ENCODE measurements at places on chromosomes 3 and 15.
A peak's percentile ranks its signal among the peaks of the same experiment; 100 is the strongest.

DNA sequence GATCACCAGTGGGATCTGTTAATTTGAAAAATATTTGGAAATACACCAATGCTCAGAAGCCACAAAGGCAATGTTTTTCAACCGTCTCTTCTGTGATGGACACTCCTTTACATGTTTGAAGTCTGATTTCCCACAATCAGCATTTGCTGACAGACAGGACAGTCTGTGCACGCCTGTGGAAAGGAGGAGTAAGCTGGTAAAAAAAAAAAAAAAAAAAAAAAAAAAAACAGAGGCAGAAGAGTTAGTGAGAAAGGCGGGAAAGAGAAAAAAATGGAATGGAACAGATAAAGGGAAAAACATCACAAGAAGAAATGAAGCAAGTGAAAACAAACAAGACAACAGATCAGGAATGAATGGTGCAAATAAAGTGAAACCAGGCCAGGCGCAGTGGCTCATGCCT, 35.0 kb downstream of the PRTG start:
- DNase-seq, result no peak

GRCh38 chr15:88621789-88622604, 857 bp downstream of the AEN start:
- DNase-seq, result peak; percentile 38

- DNase-seq, result no peak
Measured at GRCh38 chr3:21876782-21877181, 125.8 kb upstream of the ZNF385D start.

DNA sequence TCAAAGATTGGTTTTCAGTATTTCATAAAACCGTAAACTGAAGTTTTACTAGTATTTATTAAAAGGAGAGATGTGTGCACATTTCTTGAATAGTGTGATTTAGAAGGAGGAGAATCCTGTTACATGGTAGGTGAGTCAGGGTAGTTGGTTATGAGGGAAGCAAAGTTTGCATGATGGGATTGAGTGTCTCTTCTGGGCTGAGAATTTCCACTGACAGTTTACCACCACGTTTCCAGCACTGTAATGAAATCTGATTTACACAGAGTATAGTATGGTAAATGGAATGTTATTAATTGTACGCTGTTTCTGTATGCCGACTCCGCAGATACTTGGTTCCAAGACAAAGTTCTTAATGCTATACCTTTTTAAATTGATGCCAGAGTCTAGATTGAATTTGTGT, 1.6 kb downstream of the NECTIN3 start:
- no peak for DNase-seq

DNA sequence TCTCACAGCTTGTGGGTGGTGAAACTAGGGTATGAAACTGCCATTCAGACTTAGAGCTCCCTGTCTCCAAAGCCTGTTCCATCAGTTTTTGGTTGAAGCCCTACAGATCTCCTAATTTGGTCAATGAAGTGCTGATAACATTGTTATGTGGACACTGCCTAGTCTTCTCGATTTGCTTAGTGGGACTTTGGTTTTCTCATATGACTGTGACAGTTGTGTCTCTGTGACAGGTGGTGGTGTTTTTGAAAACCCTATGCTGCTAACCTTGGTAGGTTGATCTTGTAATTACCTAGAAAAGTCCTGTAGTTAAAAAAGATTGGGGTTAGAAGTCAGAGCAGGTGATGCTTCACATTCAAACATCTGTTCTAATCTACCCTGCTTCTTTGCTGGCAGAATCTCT, 9.2 kb downstream of the PPM1L start:
- DNase-seq, result no peak

DNA sequence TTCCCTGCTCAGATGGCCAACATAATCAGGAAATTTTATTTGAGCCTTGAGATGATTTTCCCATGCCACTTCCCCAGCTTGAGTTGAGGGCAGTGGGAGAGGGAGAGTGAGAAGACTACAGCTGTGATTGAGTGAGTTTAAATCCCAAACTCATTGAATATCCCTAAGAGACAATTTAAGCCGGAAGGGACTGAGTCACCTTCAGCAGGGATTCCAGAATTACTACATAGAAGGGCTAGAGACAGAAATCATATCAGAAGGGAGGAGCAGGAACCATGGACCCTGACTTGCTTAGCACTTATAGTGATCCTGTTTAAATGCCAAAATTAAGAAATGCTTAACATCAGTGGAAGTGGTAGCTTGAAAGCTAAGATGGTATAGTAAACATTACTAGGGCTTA, 312.2 kb upstream of the SLCO3A1 start:
- no peak for DNase-seq

DNA sequence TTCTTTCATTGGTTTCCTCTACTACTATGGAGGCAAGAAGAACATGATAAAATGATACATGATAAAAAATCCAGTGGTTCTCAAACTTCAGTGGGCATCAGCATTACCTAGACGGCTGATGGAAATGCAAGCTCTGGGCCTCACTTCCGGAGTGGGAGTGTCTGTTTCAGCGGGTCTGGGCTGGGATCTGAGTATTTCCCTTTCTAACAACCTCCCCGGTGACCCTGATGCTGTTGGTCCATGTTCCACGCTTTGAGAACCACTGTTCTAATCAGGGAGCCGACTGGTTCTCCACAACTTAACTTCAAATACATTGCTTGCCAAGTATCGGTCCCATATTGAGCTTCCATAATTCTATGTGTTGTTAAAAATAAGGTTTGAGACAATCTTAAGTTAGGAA, 712.3 kb upstream of the LMCD1 start:
- no peak for DNase-seq

- no peak for DNase-seq
Measured at GRCh38 chr3:165522386-165522785, 314.8 kb downstream of the BCHE start.

GRCh38 chr15:27671819-27672437, 427.2 kb downstream of the OCA2 start:
- DNase-seq, result no peak

DNA sequence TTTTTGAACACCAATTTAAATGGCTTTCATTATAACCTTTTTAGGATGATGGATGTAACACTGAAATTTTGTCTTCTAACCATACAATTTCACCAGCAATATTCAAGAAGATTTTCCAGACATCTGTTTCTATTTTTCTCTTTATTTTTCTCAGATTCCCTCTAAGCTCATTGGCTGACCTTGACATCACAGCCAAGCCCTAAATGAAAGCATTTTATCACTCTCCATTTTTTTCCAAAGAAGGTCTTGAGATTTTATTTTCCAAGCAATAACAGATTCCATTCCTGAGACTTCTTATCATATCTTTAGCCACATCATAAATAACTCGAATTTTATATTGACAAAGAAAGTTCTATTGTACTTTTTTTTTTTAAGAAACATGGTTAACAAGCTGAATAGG, 392.6 kb upstream of the THBS1 start:
- DNase-seq, result no peak

- no peak for DNase-seq
Measured at GRCh38 chr15:63877713-63878271, 44.0 kb upstream of the HERC1 start.

- peak; percentile 1 for DNase-seq
Measured at GRCh38 chr3:153903430-153903829, 217.8 kb upstream of the ARHGEF26 start.

- DNase-seq, result no peak
Measured at GRCh38 chr15:75230016-75230343, 28.2 kb upstream of the GOLGA6C start.

- no peak for DNase-seq
Measured at GRCh38 chr3:98750276-98750919, 12.7 kb upstream of the ST3GAL6 start.

- DNase-seq, result no peak
Measured at GRCh38 chr3:132311316-132311715, 5.9 kb upstream of the ACP3 start.

GRCh38 chr3:130699765-130700164, 46.9 kb downstream of the PIK3R4 start:
- DNase-seq, result no peak

DNA sequence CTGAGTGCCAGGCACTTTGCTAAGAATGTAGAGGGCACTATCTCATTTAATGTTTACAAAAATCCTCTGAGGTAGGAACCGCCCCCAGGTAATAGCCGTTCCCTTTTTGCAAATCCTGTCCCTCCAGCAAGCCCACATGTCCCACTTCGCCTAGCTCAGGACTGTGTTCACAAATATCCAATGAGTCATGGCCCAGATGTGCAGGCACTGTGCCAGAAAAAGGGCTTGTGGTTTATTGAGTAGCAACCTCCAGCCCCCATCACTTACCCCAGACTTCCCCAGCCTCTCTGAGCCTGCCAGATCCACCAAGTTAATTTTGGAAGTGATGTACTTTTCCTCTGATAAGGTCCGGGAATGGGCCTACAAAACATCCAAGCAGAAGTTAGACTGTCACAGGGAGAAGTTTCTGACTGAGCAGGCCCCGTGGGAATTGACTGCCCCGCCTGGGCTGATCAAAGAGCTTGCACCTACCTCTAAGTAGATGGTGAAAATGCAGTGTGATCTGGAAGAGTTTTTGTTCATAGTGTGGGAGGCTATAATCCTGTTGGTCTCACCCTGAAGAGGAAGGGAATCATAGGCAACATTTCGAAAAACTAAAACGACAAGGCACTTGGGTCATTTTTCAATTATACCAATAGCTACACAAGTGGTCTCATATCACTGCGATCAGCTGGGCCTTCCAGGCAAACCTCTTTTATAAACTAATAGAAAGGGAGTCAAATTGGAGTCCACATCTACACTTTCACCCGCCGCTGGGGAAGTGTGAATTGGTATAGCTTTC, 15.7 kb downstream of the KIF9 start:
- DNase-seq, result peak; percentile 21

DNA sequence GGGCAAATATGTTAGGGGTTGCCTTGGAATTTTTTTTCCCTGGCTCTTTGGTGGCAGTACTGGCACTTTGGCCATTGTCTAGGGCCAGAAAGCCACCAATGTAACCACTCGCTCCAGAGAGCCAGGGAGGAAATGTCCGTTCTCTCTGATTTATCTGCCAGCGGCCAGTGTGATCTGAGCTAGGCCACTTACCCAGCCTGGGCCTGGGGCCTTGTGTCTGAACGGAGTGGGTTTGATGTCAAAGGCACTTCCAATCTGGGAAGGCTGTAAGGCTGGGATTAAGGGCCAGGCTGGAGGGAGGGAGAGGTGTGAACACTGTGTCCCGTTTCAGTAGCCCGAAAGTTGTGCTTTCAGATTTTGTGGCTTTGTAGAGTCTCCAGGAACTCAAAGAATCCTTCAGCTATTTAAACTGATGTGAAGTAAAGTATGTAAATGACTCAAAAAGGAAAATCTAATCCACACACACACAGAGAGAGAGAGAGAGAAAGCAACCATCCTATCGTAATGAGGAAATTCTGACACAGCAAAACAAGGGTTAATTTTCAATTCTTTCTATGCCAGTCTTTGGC, 271.0 kb downstream of the PDZRN3 start:
- no peak for DNase-seq

DNA sequence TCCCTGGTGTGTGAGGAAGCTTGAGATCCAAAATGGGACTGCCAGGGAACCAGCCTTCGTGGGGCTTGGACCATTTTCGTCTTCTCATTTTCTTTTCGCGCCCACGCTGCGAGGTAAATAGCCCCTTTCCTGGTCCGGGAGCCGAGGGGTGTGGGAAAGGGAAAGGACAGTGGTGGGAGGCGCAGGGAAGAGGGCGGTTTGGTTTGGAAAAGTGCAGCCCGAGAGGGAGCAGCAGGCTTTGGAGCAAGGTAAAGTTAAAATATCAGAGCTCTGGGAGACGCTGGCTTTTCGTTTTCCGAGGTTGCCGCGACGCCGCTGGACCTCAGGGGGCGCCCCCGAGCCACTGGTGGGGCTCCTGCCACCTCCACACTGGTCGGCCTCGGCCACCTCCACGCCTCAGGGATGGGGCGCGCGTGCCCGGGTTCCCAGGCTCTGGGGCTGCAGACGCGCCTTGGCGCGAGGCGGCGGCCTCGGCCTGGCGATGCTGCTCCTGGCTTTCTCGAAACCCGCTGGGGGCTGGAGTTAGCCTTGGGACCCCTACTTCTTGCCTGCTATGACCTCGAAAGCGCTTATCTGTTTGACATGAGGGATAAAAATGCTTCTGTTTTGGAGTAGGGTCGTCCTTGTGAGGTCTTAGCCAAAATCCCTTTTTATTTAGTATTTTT, 3.2 kb downstream of the PTPRG start:
- no peak for DNase-seq

DNA sequence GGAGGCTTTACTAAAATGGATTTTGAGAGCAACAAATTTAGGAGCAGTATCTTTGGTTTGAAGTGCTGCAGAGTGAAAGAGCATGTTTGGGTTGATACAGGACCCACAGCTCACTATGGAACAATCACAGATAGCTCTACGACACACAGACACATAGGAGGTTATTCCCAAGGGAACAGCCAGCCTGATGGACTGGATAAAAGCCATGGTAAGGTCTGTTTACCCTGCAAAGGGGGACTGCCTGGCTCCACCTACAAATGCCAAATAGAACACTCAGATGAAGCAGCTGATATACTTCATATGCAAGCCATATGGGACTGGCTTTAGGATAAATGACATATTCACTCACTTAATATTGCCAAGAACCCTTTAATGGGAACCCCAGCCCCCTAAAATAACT, 75.4 kb downstream of the CDC25A start:
- DNase-seq, result no peak

GRCh38 chr15:70964686-70965085, 72.1 kb downstream of the LRRC49 start:
- DNase-seq, result no peak

GRCh38 chr3:54046641-54047214, 75.6 kb upstream of the CACNA2D3 start:
- DNase-seq, result no peak

DNA sequence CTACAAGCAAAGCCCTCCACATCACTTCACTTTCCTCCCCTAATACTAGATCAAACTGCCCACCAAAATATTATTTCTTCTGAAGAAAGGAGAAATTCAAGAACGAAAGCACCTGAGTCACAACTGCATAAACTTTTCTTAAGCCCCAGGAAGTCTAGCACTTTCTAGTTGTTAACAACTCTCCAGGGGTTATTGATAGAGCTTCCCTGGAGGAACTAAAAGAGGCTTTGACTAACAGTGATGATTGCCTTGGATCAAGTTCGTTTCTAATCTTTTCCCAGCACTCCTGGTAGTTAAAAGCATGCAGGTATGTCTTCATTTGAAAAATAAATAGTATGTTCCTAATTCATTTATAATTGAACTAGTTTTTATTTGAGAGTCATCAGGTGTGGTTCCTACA, 917.0 kb downstream of the TUSC7 start:
- no peak for DNase-seq

GRCh38 chr3:44521721-44522120, 33.3 kb upstream of the ZKSCAN7 start:
- no peak for DNase-seq

Data from stimulated activated CD4-positive, alpha-beta T cell treated with anti-CD3 and anti-CD28 coated beads, Interleukin-15, amount 100 ng/mL, for 48 hours (primary cell).